ENCODE measurements at places on chromosomes 5 and 9. TPM values are rescaled to one million over a fixed set of nuclear protein-coding genes. Genes with fewer than 3 reads are reported as not detected.

Gene PCDHGB4
- 6.1 TPM for total RNA-seq

Gene BAAT
- not detected for total RNA-seq

Gene PCDHGB3
- 16.1 TPM for total RNA-seq

Gene SPAG8
- total RNA-seq = 2.8 TPM

Gene PCDHGB1
- total RNA-seq = 8.4 TPM

Gene IFNA2
- 0.33 TPM for total RNA-seq

Gene FREM1
- 45.1 TPM for total RNA-seq

Gene EGFL7
- 48.5 TPM for total RNA-seq

Gene NELFB
- 36.5 TPM for total RNA-seq

GRCh38 chr5:130708754-130709153 is 456.3 kb downstream of the HINT1 start:
- H3K27ac ChIP-seq = no peak overlapping the region
- no peaks in the 10 kb centered on the region for H3K4me1 ChIP-seq
- H3K36me3 ChIP-seq = no peaks in the 10 kb centered on the region

- H3K27ac ChIP-seq = no peak overlapping the region
- no peak overlapping the region for H3K4me3 ChIP-seq
- H3K4me1 ChIP-seq = peaks cover 4% of the 10 kb centered on the region
- DNase-seq = peak; percentile 47
Observed at GRCh38 chr5:6748142-6748541, 34.9 kb downstream of the TENT4A start.

DNA sequence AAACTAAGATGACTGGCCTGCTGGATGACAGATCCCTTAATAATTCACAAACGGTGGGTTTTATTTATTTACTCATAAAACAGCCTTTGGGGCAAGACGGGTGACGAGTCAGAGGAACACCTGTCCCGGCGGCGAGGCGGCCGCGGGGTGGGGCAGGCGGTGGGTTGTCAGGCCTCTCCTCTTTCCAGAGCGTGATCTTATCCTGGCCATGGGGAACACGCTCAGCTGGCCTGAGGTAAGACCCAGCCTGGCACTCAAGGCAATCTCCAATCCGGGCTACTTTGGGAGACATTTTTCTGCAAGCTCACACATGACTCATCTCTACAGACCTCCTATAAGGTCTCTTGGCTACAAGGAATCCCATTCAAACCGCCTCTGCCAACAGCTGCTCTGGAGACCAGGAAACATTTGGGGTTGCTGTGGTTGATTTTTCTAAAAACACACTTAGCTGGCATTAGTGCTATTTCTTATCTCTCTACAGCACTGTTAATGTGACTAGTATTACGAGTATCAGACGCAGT is 6.3 kb downstream of the RAPGEF1 start:
- H3K27me3 ChIP-seq = no peaks in the 10 kb centered on the region
- H3K4me1 ChIP-seq = no peaks in the 10 kb centered on the region
- H3K4me3 ChIP-seq = no peak overlapping the region
- no peaks in the 10 kb centered on the region for H3K36me3 ChIP-seq

GRCh38 chr9:5714501-5715401 is 85.8 kb downstream of the RIC1 start:
- no peaks in the 10 kb centered on the region for H3K36me3 ChIP-seq
- H3K27me3 ChIP-seq = no peaks in the 10 kb centered on the region
- DNase-seq = no peak
- no peaks in the 10 kb centered on the region for H3K4me1 ChIP-seq
- H3K27ac ChIP-seq = no peak overlapping the region

GRCh38 chr5:169742771-169743296 is 105.8 kb downstream of the DOCK2 start:
- H3K4me1 ChIP-seq = no peaks in the 10 kb centered on the region
- no peaks in the 10 kb centered on the region for H3K36me3 ChIP-seq
- DNase-seq = no peak
- H3K27me3 ChIP-seq = no peaks in the 10 kb centered on the region

DNA sequence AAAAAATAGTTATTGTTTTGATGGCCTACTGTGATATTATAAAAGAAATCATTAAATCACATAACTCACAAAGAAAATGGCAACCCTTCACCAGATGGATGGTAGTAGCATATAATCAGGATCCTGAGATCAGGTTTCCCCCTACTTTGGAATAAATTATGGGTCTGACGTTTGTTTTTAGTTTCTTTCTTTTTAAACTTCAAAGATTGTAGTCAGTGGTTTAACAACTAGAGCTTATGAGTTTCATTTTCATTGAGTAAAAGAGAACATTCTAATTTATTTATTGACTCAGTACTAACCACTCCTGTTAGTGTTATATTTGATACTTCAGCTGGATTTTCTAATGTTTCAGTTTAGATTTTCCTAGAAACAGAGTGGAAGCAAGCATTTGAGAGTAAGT is 218.0 kb upstream of the PCSK5 start:
- H3K4me3 ChIP-seq = no peak overlapping the region
- no peaks in the 10 kb centered on the region for H3K27me3 ChIP-seq
- H3K27ac ChIP-seq = no peak overlapping the region
- no peak for DNase-seq
- no peaks in the 10 kb centered on the region for H3K4me1 ChIP-seq

GRCh38 chr5:132272311-132273210 is 15.1 kb downstream of the PDLIM4 start:
- peaks cover 58% of the 10 kb centered on the region for H3K36me3 ChIP-seq
- H3K27me3 ChIP-seq = no peaks in the 10 kb centered on the region
- peak overlapping the region; percentile 32 for H3K27ac ChIP-seq
- peak; percentile 79 for DNase-seq
- H3K4me1 ChIP-seq = peaks cover 48% of the 10 kb centered on the region

DNA sequence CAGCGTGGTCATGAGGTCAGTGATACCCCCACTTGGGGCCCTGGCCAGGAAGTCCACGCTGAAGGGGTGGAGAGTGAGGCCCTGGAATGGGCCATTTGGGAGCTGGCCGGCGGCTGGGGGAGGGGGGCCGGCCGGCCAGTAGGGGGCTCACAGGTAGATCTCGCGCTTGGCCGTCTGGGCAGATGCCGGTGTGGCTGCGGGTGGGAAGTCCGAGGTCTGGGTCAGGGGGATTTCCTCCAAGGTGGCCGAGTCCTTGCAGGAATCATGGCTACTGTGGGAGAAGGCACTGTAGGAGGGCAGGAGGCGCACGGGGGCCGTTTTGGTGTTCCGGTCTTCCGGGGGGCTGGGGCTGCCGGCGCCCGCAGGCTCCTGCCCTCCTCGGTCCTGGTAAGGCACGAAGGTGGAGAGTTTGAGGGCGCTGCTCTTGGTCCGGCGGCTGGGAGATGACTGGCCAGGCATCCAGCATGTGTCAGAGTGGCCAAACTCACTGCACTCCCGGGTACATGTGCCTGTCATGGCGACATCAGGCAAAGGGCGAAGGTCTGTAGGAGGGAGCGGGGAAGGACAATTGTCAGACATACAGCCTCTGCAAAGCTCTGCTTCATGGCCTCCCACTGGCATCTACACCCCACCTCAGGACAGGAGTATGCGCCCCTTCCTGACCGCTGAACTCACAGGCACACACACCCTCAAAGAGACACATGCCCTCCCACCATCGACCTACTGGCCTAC is 24.1 kb downstream of the PCDH1 start:
- no peaks in the 10 kb centered on the region for H3K27me3 ChIP-seq
- no peak for DNase-seq
- H3K36me3 ChIP-seq = no peaks in the 10 kb centered on the region
- peaks cover 10% of the 10 kb centered on the region for H3K4me1 ChIP-seq
- no peak overlapping the region for H3K27ac ChIP-seq
- H3K4me3 ChIP-seq = no peak overlapping the region

- H3K4me3 ChIP-seq = no peak overlapping the region
- H3K4me1 ChIP-seq = no peaks in the 10 kb centered on the region
- H3K27me3 ChIP-seq = no peaks in the 10 kb centered on the region
- H3K36me3 ChIP-seq = no peaks in the 10 kb centered on the region
- DNase-seq = no peak
- H3K27ac ChIP-seq = no peak overlapping the region
Observed at GRCh38 chr5:157248821-157249470, 17.0 kb upstream of the CYFIP2 start.

DNA sequence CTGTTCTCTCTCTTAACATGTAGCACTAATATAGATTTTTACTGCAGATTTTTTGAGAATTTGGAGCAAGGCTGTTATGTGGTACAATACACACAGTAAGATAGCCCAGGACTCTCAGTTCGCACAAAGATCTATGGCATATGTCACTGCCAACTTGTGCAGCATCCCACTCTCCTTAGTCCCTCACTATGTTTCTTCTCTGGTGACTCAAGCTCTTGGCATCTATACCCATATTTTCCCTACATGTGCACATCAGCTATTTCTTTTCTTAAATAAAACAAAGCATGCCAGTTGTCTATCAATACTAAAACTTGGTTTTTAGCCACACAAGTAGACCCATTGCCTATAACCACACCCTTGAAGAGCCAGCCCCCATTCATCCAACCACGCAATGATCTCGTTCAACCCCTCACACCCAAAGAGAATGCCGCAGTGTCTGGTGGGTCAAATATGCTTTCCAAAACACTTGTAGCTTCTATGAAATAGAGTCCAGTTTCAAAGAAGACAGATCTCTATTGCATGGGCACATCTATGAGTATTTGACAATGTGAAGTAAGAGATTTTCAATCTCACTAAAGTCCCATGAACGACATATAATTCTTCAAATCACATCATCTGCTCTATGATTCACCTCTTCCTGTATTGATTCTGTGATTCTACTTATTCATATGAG is 18.2 kb upstream of the IL7R start:
- no peak overlapping the region for H3K4me3 ChIP-seq
- no peaks in the 10 kb centered on the region for H3K36me3 ChIP-seq
- H3K27ac ChIP-seq = no peak overlapping the region
- H3K27me3 ChIP-seq = no peaks in the 10 kb centered on the region
- no peaks in the 10 kb centered on the region for H3K4me1 ChIP-seq

- H3K4me3 ChIP-seq = no peak overlapping the region
- H3K27me3 ChIP-seq = no peaks in the 10 kb centered on the region
- no peaks in the 10 kb centered on the region for H3K36me3 ChIP-seq
- peaks cover 50% of the 10 kb centered on the region for H3K4me1 ChIP-seq
Observed at GRCh38 chr5:31364881-31365636, 166.8 kb downstream of the DROSHA start.

DNA sequence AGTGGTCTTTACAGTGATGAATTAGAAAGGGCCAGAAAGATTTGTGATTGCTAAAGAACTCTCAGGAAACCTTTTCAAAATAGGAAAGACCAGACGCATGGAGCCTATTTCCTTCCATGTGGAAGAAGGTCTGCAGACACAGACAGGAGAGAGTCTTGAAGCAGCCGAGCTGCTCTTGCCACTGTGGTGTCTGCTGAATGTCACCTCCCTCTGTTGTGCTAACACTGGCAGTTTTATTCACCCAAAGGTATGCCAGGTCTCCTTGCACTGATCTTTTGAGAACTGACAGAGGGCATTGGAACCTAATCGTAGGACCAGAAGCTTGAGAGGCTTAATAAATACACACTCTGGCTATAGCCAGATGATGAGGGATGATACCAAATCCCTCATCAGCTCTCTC is 108.7 kb downstream of the SREK1 start:
- H3K27ac ChIP-seq = peak overlapping the region; percentile 27
- H3K27me3 ChIP-seq = no peaks in the 10 kb centered on the region
- H3K4me1 ChIP-seq = no peaks in the 10 kb centered on the region
- H3K4me3 ChIP-seq = no peak overlapping the region
- H3K36me3 ChIP-seq = no peaks in the 10 kb centered on the region
- DNase-seq = no peak

DNA sequence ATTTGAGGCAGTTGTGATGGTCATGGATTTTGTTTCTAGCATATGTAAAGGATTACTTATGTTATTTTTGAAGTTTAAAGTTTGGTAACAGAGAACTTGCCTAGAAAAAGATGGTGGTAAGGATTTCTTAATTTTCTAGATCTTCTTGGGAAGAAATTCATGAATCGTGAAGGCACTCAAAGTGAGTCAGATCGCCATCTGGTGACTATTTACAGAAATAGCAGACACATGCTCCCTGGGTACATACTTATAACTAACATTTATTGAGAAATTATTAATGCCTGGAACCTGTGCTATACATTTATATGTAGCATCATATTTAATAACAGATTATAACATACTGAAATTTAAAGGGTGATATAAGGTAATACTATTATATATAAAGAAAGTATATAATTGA is 299.7 kb downstream of the IZUMO3 start:
- no peaks in the 10 kb centered on the region for H3K27me3 ChIP-seq
- H3K36me3 ChIP-seq = no peaks in the 10 kb centered on the region

GRCh38 chr5:40736103-40736875 is 19.5 kb downstream of the TTC33 start:
- DNase-seq = no peak
- no peaks in the 10 kb centered on the region for H3K36me3 ChIP-seq
- no peaks in the 10 kb centered on the region for H3K27me3 ChIP-seq
- H3K4me1 ChIP-seq = peaks cover 23% of the 10 kb centered on the region
- H3K27ac ChIP-seq = no peak overlapping the region
- H3K4me3 ChIP-seq = no peak overlapping the region

DNA sequence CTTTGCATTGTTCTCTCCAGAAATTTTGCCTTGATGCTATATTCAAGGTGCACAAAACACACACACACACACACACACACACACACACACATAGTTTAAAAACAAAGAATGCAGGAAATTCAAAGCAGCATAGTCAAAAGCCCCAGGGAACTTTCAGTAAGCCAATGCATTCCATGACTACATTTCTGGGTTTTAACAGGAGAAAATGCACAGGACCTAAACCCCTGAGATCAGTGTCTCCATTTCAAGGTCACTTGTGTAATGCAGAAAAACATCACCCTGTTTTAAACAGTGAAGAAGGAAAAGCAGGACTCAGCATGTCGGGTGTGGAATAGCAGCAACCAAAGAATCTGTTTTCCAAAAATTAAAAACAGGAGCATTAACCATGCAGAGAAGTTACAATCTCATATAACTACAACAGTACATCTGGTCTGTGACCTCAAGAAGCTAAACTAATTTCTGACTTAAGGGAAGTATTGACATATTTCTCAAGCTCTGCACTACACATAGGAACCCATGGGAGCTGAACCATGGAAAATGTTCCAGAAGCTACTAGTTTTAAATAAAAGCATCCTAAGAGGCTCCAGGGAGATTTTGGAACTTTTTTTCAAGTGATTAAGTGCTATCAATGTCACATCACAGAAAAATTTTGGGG is 296.7 kb downstream of the HINT1 start:
- H3K27ac ChIP-seq = no peak overlapping the region
- no peak overlapping the region for H3K4me3 ChIP-seq
- no peaks in the 10 kb centered on the region for H3K36me3 ChIP-seq
- H3K4me1 ChIP-seq = no peaks in the 10 kb centered on the region
- no peaks in the 10 kb centered on the region for H3K27me3 ChIP-seq

- DNase-seq = no peak
- no peak overlapping the region for H3K27ac ChIP-seq
- H3K36me3 ChIP-seq = no peaks in the 10 kb centered on the region
- no peaks in the 10 kb centered on the region for H3K4me1 ChIP-seq
- H3K27me3 ChIP-seq = no peaks in the 10 kb centered on the region
Observed at GRCh38 chr9:116285320-116285719, 131.7 kb downstream of the PAPPA start.

Data from sigmoid colon (tissue), 7 donors.